Cardiac septum (tissue), 1 donor: ENCODE measurements at places on chromosomes 16 and 17. TPM values are rescaled to one million over a fixed set of nuclear protein-coding genes. Genes with fewer than 3 reads are reported as not detected.

DNA sequence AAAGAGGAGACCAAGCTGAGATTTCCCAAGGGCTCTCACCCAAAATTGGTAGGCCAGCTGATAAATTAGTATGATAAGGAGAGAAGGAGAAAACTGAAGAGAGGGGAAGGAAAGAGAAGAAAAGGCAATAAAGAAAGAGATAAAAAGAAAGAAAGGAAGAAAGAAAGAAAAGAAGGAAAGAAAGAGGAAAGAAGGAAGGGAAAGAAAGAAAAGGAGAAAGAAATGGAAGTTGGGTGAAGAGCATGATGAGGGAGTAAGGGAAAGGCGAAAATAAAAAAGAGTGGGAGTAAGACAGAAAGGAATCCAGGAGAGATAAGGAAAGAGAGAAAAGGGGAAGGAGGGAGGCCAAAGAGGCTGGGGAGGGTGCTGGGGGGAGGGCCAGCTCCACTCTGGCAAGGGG is 95.4 kb downstream of the MRM1 start:
- DNase-seq: no peak

DNA sequence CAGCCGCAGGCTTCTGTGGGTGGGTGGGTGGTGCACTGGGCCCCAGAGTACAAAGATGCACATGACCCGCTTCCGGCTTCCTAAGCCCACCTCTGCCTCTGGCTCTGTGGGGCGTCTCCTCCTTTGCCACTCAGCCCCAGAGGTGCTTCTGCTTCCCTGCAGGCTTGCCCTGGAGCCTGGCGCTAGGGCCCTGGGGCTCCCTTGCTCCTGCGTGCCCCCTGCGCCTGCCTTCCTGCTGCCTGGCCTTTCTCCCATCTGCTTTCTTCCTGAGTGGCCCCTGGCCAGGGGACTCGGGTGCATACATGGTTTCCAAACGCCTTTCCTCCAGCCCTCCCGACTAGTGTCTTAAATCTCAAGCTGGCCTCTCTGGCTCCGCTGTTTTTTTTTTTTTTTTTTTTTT is 3.4 kb downstream of the WWOX start:
- no peak for DNase-seq

DNA sequence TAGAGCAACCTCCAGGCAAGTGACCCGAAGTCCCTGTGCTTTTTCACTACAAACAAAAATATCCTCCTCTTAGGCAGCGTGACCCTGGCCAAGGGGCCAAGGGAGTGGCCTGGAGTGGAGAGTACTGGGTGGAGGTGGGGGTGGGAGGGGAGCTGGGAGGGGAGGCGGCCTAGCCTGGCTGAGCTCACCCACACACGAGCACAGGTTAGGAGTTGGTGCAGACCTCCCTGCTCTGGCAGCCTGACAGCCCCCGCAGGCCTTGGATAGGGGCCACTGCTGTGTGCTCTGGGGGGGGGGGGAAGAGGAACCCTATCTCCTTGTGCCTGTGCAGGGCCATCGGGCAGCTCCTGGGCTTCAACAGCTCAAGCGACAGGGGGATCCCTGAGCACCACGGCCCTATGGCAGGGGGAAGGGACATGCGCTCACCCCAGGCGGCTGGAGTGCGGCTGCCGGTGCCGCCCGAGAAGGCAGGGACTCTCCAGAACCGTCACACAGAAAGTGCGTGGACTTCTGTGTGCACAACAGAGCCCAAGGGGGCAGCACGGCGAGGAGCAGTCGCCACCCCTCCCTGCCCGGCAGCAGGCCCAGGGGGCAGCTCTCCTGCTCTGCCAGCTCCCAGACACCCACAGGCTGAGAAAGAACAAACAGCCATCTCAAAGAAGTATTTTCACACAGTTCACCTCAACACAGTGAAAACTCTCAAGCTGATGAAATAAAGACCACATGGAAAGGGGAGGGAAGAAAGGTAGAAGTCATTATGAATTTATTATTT is 13.3 kb downstream of the SLC16A3 start:
- no peak for DNase-seq

GRCh38 chr16:76502555-76502954 is 225.4 kb downstream of the CNTNAP4 start:
- no peak for DNase-seq

- DNase-seq: no peak
Observed at GRCh38 chr16:55988013-55988412, 112.8 kb upstream of the CES5A start.

- no peak for DNase-seq
Observed at GRCh38 chr16:89135971-89136765, 35.4 kb upstream of the CDH15 start.

DNA sequence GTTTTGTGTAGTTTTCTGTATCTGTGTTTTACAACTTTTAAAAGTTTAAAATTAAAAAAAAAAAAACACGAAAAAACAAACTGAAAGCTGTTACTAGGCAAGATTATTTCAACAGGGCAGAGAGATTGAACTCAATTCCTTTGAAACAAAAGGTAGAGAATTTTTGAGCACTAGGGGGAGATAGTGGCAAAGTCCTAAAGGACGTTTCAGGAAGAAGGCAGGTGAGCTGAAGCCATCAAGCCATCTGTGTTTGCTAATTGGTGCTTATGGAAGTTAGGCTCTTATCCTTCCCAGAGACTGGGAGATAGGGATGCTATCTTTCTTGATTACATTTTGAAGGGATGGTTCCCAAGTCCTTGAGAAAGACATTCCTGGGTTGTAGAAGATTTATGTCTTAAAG is 70.6 kb upstream of the CLEC3A start:
- DNase-seq: no peak

GRCh38 chr17:14068542-14069250 is 608 bp upstream of the COX10 start:
- DNase-seq: no peak

DNA sequence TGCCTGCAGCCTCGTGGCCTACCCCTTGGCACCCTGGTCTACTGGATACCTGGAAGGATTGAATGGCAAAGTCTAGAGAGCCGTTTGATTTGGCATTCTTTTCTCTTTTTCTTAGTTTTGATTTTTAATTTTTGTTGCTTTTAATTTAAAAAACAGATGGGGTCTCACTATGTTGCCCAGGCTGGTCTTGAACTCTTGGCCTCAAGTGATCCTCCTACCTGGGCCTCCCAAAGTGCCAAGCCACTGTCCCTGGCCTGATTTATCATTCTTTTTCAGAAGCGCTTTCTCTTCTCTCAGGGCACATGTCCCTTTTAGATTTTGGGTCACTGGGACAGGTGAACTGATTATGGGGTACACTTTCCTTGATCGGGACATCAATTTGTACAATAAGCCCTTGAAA is 10.8 kb downstream of the ZC3H18 start:
- no peak for DNase-seq

DNA sequence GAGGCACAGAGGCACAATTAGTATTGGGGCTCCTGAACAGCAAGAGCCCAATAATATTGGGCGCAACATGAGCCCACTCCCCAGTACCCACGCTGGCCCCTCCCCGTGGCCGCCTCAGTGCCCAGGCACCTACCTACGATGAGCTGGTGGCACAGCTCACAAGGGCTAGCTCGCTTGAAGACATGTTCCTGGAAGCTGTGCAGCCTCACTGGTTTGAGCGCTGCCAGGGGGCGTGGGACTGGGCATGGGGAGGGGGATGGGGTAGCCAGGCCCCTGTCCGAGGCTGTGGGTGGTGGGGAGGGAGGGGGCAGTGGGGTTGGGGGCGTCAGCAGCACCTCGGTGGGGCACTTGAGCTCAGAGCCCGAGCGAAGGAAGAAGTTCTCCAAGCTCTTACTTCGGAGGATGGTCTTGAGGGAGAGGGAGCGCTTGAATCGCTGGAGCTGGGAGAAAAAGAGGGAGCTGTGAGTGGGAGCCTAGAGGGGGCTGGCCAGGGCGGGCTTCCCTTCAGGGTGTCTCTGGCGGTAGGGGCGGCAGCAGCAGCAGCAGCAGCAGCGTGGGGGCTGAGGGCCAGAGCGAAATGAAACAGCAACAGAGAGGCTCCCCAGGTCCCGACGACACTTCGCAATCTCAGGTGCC is 7.9 kb downstream of the STAC2 start:
- no peak for DNase-seq

TMEM92 gene
- not detected for total RNA-seq
